Lower lobe of right lung (tissue), 2 donors: ENCODE measurements at places on chromosomes 4 and X.

DNA sequence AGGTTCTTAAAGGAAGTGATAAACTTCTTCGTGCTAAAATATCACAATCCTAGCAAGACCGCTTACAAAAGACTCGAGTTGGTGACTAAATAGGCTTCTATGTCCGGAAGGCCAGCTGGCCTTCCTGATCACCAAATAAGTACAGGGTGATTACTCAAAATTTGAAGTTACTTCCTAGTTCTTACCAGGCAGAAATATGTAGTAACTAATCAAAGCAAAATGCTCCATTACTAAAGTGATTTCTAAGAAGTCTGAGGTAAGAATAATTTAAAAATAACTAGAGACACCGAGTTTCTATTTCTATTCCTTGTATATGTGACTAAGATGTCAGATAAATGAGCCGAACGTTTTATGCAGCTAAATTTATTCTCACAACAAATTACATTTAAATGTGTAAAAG is 62.2 kb downstream of the NSUN7 start:
- no peak overlapping the region for H3K4me3 ChIP-seq
- DNase-seq = no peak
- H3K27me3 ChIP-seq = no peaks in the 10 kb centered on the region
- H3K4me1 ChIP-seq = peaks cover 3% of the 10 kb centered on the region

DNA sequence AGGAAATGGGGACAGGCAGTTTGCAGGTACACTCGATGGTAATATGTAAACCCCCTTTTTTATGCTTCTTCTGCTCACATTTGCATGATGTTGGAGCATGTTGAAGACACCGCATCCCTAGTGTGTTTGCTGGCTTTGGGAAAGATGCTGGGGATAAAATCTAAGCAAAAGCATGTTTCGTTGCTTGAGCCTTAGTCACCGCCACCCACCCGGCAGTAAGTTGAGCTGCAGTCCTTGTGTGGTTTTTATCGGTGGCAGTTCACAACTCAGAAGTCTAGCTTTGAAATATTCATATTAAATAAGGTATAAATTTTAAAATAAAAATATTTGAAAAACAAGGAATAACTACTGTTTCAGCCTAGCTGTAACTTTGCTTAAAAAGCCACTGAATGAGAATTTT is 21.7 kb upstream of the MND1 start:
- no peak for DNase-seq
- H3K4me1 ChIP-seq = no peaks in the 10 kb centered on the region
- peaks cover 4% of the 10 kb centered on the region for H3K36me3 ChIP-seq
- no peaks in the 10 kb centered on the region for H3K27me3 ChIP-seq
- H3K4me3 ChIP-seq = no peak overlapping the region
- no peak overlapping the region for H3K27ac ChIP-seq

GRCh38 chr4:11765849-11766453 is 337.3 kb upstream of the HS3ST1 start:
- H3K4me1 ChIP-seq = no peaks in the 10 kb centered on the region
- no peak for DNase-seq
- H3K27me3 ChIP-seq = no peaks in the 10 kb centered on the region
- H3K36me3 ChIP-seq = no peaks in the 10 kb centered on the region
- H3K4me3 ChIP-seq = no peak overlapping the region

GRCh38 chr4:180909279-180909678 is 1333.9 kb upstream of the TENM3 start:
- H3K4me1 ChIP-seq = no peaks in the 10 kb centered on the region
- no peaks in the 10 kb centered on the region for H3K27me3 ChIP-seq
- no peaks in the 10 kb centered on the region for H3K36me3 ChIP-seq
- H3K4me3 ChIP-seq = no peak overlapping the region
- H3K27ac ChIP-seq = no peak overlapping the region
- DNase-seq = no peak

DNA sequence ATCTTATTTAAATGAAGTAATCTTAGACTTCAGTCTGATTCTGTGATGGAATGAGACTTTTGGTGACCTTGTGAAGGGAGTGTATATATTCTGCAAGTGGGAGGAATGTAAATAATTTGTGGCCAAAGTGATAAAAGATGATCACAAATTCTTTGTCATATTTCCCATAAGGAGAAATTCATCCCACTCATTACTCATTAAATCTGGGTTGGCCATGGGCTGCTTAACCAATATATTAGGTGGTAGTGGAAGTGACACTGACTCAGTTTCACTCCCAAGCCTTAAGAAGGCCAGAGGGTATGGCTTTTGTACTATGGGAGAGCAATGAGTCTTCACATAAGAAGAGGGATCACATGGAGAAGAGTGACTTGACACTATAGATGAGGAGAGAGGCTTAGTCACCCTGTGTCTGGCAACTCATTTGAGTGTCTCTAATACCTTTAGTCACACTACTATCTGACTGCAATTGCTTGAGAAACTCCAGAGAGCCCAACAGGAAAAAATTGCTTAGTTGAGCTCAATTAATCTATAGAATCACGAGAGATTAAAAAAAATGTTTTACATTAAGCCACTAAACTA is 408.2 kb upstream of the PITX2 start:
- no peak overlapping the region for H3K27ac ChIP-seq
- H3K4me1 ChIP-seq = no peaks in the 10 kb centered on the region
- no peaks in the 10 kb centered on the region for H3K36me3 ChIP-seq
- no peak overlapping the region for H3K4me3 ChIP-seq
- DNase-seq = no peak

GRCh38 chr4:107500551-107500950 is 219.5 kb downstream of the PAPSS1 start:
- H3K4me3 ChIP-seq = no peak overlapping the region
- peaks cover 8% of the 10 kb centered on the region for H3K27me3 ChIP-seq
- no peaks in the 10 kb centered on the region for H3K4me1 ChIP-seq
- H3K27ac ChIP-seq = no peak overlapping the region
- DNase-seq = no peak
- H3K36me3 ChIP-seq = no peaks in the 10 kb centered on the region

GRCh38 chr4:181301735-181302710 is 941.2 kb upstream of the TENM3 start:
- DNase-seq = peak; percentile 58
- no peak overlapping the region for H3K27ac ChIP-seq
- no peaks in the 10 kb centered on the region for H3K27me3 ChIP-seq
- H3K36me3 ChIP-seq = no peaks in the 10 kb centered on the region
- no peak overlapping the region for H3K4me3 ChIP-seq

- no peaks in the 10 kb centered on the region for H3K4me1 ChIP-seq
- H3K27me3 ChIP-seq = no peaks in the 10 kb centered on the region
- no peaks in the 10 kb centered on the region for H3K36me3 ChIP-seq
- no peak for DNase-seq
- H3K4me3 ChIP-seq = no peak overlapping the region
These were observed 7.5 kb downstream of the ASB5 start for GRCh38 chr4:176261481-176261880.

- no peaks in the 10 kb centered on the region for H3K4me1 ChIP-seq
- H3K4me3 ChIP-seq = no peak overlapping the region
- H3K27me3 ChIP-seq = no peaks in the 10 kb centered on the region
- DNase-seq = no peak
- no peaks in the 10 kb centered on the region for H3K36me3 ChIP-seq
These were observed 37.8 kb upstream of the FUNDC1 start for GRCh38 chrX:44580466-44580865.

DNA sequence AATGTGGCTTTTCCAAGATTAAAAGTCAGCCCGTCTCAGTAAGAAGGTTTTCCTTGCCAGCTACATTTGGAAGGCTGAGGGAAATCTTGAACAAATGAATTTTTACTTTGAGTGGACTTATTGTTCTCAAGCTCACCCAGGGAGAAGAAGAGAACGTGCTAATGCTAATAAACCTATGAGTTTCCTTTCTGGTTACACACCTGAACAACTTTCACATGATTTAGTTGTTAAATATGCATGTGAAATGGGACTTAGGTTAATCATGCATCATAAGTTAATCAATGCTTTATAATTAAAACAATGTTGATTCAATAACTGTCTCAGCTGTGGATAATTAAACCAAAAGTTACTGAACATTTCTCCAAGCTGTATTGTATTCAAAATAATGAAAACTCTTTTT is 33.9 kb downstream of the DIPK2B start:
- no peak overlapping the region for H3K27ac ChIP-seq
- no peaks in the 10 kb centered on the region for H3K4me1 ChIP-seq
- H3K27me3 ChIP-seq = no peaks in the 10 kb centered on the region
- H3K4me3 ChIP-seq = no peak overlapping the region
- H3K36me3 ChIP-seq = no peaks in the 10 kb centered on the region

GRCh38 chrX:71162981-71163380 is 18.3 kb downstream of the NLGN3 start:
- H3K36me3 ChIP-seq = no peaks in the 10 kb centered on the region
- no peak for DNase-seq
- H3K27ac ChIP-seq = no peak overlapping the region
- no peak overlapping the region for H3K4me3 ChIP-seq

DNA sequence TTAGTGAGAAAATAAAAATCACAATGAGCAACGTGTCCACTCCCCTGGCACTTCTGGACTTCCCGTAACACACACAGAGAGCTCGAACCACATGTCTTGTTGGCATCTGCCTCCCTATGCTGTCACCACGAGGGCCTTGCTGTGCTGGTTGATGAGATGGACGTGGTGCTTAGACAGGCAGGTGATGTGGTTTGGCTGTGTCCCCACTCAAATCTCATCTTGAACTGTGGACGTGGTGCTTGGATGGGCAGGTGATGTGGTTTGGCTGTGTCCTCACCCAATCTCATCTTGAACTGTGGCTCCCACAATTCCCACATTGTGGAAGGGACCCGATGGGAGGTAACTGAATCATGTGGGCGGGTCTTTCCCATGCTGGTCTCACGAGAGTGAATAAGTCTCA is 40.0 kb downstream of the FGFRL1 start:
- H3K36me3 ChIP-seq = no peaks in the 10 kb centered on the region
- peaks cover 33% of the 10 kb centered on the region for H3K4me1 ChIP-seq
- peaks cover 43% of the 10 kb centered on the region for H3K27me3 ChIP-seq
- DNase-seq = no peak

DNA sequence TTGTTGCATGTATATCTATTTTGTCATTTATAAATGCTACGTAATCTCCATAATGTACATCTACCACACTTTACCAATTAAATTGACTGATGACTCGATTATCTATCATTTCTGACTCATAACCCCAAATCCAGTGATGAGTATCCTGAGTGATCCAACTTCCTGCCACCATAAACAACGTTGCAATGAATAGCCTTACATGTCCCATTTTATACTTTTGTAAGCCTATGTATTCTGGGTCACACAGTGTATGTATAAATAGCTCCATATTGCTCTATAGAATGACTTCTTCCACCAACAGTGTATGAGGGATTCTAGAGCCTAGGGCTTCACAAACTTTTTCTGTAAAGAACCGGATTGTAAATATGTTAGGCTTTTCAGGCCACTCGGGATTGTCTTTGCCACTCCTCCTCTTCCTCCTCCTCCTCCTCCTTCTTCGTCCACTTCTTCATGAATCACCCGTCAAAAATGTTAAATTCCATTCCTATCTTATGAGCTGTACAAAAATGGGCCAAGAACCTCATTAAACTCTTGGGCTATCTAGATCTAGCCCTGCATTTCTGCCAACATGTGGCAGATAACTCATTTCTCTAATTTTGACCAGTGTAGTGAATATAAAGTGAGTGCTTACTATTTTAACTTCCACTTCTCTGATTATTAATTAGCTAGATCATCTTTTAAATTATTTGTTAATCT is 672.2 kb upstream of the AMOT start:
- H3K36me3 ChIP-seq = no peaks in the 10 kb centered on the region
- no peak overlapping the region for H3K4me3 ChIP-seq
- no peaks in the 10 kb centered on the region for H3K27me3 ChIP-seq
- no peak overlapping the region for H3K27ac ChIP-seq
- DNase-seq = no peak
- no peaks in the 10 kb centered on the region for H3K4me1 ChIP-seq

GRCh38 chrX:153475271-153475670 is 4.9 kb upstream of the HAUS7 start:
- H3K4me3 ChIP-seq = peak overlapping the region; percentile 37
- H3K4me1 ChIP-seq = peaks cover 5% of the 10 kb centered on the region
- no peak for DNase-seq
- H3K27ac ChIP-seq = no peak overlapping the region
- no peaks in the 10 kb centered on the region for H3K27me3 ChIP-seq

- H3K36me3 ChIP-seq = no peaks in the 10 kb centered on the region
- H3K27me3 ChIP-seq = no peaks in the 10 kb centered on the region
- H3K4me1 ChIP-seq = peaks cover 3% of the 10 kb centered on the region
- DNase-seq = no peak
These were observed 3.8 kb downstream of the ARHGEF38 start for GRCh38 chr4:105556206-105556605.

GRCh38 chr4:141132709-141133145 is 542 bp downstream of the RNF150 start:
- peaks cover 27% of the 10 kb centered on the region for H3K4me1 ChIP-seq
- H3K4me3 ChIP-seq = peak overlapping the region; percentile 77
- H3K36me3 ChIP-seq = no peaks in the 10 kb centered on the region

DNA sequence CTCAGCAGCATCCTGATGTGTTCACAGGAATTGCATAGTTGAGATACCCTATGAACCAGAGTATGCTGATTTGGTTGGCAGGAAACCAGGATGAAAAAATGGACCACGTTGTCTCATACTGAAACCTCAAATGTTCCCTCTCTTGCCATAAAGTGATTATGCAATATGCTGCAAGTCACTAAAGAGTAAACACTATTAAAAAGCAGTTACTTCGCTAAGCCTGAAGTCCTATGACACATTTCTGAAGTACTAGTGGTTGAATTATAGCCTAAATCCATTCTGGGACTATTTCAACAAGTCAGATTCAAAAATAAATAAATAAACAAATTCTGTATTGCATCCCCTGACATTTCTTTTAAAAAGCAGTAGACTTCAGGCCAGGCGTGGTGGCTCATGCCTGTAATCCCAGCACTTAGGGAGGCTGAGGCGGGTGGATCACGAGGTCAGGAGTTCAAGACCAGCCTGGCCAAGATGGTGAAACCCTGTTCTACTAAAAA is 106.0 kb upstream of the NAP1L5 start:
- peaks cover 28% of the 10 kb centered on the region for H3K4me1 ChIP-seq
- H3K36me3 ChIP-seq = no peaks in the 10 kb centered on the region
- H3K27ac ChIP-seq = peak overlapping the region; percentile 19
- DNase-seq = no peak

DNA sequence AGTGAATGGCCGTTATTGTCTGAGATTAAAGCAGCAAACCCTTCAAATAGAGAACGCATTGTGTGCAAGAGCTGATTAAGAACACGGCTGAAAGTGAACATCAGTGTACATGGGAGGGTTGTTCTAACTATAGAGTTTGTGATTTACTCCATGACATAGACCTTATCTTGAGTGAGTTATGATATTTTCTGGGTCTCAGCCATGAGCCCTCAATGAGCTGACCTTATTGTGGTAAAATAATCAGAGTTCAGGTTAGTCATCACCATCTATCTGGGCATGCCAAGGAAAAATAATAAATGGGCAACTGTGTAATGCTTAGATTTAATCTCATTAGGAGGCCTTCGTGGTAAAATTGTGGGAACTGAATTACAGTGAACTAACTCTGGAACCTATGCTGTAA is 33.2 kb upstream of the CLDN24 start:
- no peak for DNase-seq
- no peaks in the 10 kb centered on the region for H3K36me3 ChIP-seq
- no peak overlapping the region for H3K4me3 ChIP-seq
- H3K4me1 ChIP-seq = no peaks in the 10 kb centered on the region
- H3K27me3 ChIP-seq = peaks cover 7% of the 10 kb centered on the region

- H3K4me1 ChIP-seq = no peaks in the 10 kb centered on the region
- no peaks in the 10 kb centered on the region for H3K36me3 ChIP-seq
- H3K4me3 ChIP-seq = no peak overlapping the region
- no peak for DNase-seq
These were observed 141.2 kb downstream of the NDST3 start for GRCh38 chr4:118175506-118175905.

GRCh38 chr4:108398316-108398715 is 222.1 kb upstream of the RPL34 start:
- no peaks in the 10 kb centered on the region for H3K27me3 ChIP-seq
- H3K4me3 ChIP-seq = no peak overlapping the region
- no peak overlapping the region for H3K27ac ChIP-seq
- H3K36me3 ChIP-seq = no peaks in the 10 kb centered on the region
- no peak for DNase-seq
- no peaks in the 10 kb centered on the region for H3K4me1 ChIP-seq
